ENCODE measurements at places on chromosomes 3 and 15.

DNA sequence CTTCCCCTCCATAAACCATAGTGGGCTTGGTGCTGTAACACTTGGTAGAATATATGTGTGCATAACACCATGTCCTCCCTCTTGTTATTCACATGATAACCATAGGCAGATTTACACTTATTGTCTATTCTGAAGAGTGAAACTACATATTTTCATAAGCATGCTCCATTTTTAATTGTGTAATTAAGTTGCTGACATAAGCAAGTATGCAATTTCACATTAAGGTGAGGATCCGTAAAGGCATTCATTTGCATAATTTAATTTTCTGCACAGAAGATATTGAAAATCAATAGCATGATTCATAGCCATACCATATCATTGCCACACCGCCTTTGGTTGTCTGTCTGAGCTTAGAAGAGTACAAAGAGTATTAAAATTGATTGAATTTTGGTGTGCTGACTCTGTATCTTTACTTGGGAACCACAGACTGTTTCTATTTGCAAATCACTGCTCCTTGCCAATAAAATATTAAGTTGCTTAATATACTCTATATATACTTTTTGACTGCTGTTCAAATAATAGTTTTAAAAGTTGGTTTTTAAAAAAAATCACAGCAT lies 182.4 kb downstream of the PTPRG start:
- no peak for DNase-seq

- no peak for DNase-seq
These were observed 131.0 kb upstream of the PLXNA1 start for GRCh38 chr3:126851934-126852333.

DNA sequence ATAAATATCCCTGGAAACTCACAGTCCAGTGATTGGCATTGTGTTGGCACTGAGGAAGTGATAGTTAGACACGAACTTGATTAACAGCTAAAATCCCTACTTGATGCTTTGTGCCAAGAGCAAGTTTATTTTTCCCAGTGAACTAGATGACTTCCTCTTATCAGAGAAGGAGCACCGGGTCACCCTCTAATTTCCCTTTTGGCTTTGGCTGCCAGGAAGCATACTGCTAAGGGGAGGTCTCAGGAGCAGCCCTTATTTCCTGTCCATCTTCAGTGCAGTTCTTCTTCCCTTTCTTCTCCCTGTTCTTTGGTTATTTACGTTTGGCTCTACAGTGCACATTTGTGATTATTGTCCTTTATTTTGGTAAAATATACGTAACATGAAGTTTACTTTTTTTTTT lies 13.0 kb downstream of the FBLN2 start:
- no peak for DNase-seq

DNA sequence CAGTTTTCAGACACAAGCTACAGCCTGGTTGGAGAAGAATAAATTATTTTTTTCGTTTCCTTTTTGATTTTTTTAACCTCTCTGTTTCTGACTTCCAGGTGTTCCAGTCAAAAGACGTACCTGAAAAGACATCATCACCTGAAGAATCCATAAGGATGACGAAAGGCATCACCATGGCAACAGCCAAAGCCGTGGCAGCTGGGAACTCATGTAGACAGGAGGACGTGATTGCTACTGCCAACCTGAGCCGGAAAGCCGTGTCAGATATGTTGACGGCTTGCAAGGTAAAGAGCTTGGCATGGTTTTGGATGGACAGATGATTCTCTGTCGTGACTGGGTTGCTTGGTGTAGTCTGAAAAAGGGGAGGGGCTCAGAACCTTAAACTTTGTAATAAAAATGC lies 237.0 kb upstream of the TPM1 start:
- DNase-seq: no peak

DNA sequence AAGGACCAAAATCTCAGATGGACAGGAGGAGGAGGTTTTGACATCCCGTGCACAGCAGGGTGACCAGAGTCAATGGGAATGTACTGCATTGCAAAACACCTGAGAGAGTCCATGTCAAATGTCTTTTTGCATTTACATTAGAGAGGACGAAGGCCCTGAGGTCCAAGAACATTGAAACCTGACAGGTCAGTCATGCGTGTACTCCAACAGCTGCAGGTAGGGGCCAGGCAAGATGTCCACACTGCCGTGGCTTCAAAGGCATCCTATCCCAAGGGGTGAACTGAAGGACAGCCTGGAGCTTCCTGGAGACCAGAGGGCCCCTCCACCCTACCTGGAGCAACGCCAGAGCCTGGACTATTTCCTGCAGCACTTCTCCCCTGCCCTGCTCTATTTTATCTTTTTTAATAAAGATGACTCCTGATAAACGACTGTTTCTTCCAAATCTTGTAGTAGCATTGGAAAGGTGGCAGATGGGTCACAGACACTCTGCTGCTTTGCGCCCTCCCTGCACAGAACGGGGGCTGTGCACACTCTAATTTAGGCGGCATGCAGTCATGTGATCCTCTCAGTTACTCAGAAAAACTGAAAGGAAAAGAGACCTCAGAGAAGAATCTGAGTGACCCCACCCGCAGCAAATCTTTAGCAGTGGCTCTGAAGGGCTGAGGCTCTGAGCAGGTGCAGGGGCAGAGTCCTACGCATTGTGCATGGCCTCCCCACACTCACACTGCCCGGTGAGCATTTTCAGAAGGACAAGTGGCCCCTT lies 68.2 kb downstream of the HMCES start:
- no peak for DNase-seq

DNA sequence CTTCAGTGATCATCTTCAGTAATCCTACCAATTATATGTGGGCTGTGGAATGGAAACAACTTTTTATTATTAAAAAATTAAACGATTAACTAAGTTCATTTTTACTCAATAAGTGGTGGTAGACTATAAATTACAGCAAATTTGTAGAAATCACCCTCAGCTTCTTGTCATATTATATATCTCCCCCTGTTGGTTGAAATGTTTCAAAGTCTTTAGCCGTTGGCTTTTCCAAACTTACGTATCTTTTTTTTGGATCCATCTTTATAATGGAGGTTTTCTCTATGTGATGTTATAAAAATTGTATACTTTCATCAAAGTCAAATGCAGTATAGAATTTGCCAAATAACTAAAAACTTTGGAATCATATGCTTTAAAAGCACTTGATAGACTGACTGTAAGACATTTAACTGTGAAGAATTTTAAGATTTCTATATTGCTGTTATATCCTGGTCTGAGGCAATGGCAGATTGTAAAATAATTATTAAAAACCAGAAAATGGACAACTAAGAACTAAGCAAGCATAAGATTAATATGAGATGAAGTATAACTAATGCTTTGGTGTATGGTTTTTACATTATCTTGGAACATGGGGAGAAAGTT lies 44.7 kb downstream of the ATP11B start:
- DNase-seq: no peak

DNA sequence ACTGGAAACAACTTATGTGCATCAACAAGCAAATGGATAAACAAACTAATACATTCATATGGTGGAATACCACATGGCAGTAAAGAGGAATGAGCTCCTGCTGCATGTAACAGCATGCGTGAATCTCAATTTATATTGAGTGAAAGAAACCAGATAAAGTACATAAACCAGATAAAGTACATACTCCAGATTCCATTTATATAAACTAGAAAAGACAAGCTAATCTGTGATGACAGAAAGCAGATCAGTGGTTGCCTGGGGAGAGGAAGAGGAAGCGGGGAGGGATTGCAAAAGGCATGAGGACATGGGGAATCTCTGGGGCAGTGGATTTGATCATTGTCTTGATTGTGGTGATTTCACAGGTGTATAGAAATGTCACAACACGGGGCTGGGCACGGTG lies 34.2 kb downstream of the LIMD1 start:
- DNase-seq: peak; percentile 46

GRCh38 chr3:183158113-183158512 lies 4.4 kb downstream of the LAMP3 start:
- DNase-seq: no peak

DNA sequence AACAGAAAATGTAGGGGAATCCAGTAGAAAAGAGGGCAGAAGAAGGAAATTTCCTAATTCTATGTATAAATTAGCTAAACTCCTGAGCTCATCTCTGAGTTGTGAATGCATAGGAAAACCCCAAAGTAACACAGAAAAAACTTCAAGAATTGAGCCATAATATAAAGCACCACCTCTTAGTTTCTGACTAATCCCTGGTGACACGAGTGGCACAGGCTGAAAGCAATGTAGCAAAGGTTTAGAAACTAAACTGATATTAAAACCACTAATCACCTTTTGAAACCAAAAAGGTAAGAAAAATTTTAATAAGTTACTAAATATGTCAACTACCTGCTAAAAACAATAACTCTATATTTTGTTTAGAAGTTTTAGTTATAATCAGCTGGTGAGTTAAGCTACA lies 255.6 kb upstream of the NECTIN3 start:
- DNase-seq: no peak

GRCh38 chr3:75272691-75273090 lies 391.4 kb upstream of the FRG2C start:
- DNase-seq: no peak

GRCh38 chr3:19216669-19217337 lies 68.5 kb downstream of the KCNH8 start:
- DNase-seq: no peak

GRCh38 chr3:299590-300301 lies 103.2 kb downstream of the CHL1 start:
- DNase-seq: no peak

GRCh38 chr15:70201425-70201775 lies 103.7 kb upstream of the TLE3 start:
- DNase-seq: no peak

GRCh38 chr15:35663956-35664355 lies 118.0 kb upstream of the DPH6 start:
- DNase-seq: no peak

DNA sequence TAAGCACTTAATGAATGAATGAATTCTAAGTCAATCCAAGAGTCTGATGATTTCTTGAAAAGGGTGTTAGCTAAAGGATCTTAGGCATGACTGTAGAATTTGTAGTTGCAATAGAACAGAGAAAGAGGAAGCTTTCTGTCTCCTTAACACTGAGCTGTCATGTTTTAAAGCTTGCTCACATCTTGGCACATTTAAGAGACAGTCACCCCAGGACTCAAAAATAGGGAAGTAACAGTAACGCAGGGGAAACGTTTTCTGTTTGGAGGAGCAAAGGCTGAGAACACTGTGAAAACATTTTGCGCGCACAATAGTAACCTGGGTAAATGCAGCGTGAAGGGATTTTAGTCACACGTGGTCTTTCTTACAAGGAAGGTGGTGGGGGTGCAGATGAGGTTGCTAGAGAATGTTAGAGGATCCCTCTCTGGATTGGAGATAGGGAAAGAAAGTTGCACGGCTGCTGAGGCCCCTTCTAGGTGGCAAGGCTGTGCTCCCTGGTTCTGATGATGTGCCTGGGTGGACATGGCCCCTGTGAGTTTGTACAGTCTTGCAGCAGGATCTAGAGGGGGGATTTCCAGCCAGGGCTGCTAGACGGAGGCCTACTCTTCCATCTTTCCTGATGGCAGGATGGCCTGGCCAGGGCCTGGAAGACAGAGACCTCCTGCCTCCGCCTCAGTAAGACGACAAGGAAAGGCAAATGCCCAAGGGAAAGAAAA lies 12.0 kb downstream of the STARD5 start:
- DNase-seq: peak; percentile 95

- no peak for DNase-seq
These were observed 236.4 kb downstream of the LPP start for GRCh38 chr3:188390343-188390718.

DNA sequence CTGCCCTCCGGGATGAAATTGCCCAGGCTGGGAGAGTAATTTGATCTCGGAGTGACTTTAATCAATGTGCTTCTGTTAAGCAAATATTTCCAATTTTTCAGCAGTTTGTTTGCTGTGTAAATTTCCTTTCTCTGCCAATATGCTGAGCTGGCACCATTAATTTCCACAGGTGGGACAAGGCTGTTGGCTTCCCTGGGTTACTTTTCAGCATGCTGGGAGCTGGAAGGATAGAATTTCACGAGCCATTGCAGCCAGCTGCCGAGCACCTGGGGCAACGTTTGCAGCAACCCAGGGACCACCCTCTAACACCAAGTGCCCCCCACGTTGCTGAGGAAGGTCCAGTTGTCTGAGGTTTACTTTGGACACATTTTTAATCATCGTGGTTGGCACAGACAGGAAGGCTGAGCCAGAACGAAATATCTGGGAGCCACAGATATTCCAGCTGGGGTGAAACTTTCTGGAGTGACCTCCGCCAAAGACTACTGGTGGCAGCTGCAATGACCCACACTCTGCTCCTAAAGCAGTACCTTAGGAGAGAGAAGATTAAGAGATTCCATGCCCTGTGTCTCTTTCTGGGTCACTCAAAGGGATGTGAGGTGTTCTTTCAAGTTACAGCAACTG lies 293.3 kb upstream of the RGMA start:
- DNase-seq: no peak

DNA sequence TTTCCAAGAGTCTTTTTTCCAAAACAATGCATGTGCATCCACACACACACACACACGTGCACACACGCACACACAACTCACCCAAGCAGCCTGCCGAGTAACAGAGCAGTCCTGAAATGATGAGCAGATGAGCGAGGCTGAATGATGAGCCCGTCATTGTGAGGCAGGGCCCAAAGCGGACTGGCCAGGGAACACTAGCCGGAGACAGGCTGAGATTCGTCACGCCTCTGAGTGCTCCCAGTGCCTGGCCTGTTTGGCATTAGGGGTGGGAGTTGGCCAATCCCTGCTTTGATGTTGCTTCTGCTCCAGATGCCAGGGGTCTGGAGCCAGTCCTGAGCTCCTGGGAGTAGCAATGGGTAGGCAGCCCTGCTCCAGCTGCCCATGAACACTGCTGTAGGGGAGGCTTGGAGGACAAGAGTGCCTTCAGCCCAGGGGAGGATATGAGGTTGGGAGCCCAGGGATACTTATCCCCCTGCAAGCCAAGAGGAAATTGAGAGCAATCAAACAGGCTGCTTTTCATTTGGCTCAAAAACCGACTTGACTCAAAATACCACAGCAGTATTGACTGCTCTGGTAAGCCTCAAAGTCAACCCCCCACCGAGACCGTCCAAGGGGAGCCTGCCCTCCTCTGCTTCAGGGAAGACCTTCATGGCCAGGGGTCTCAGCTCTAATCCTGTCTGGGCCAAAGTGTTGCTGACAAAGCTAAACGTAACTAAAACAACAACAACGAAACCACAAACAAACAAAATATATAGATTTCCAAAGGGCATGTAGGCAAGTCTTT lies 22.9 kb downstream of the COLQ start:
- DNase-seq: no peak

DNA sequence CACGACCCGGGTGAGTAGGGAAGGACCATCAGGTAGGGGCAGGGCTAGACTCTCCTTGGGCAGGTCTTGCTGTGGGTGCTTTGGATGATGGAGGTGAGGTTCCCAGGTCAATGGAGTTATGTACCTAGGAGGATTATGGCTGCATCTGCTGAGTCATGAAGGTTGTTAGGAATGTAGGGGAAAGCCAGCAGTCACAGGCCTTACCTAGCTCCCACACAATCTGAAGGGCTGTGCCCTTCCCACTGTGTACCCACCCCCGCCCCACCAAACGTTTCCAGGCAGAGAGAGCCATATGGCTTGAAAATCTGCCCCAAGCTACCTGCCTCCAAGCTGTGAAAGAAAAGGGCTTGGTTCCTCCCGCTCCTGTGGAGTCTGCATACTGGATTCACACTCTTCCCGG lies 573.4 kb upstream of the DPPA4 start:
- DNase-seq: no peak
